Activated CD4-positive, alpha-beta T cell treated with anti-CD3 and anti-CD28 coated beads for 36 hours (primary cell): ENCODE measurements at places on chromosomes 5 and 9. TPM values are rescaled to one million over a fixed set of nuclear protein-coding genes. Genes with fewer than 3 reads are reported as not detected.

DNA sequence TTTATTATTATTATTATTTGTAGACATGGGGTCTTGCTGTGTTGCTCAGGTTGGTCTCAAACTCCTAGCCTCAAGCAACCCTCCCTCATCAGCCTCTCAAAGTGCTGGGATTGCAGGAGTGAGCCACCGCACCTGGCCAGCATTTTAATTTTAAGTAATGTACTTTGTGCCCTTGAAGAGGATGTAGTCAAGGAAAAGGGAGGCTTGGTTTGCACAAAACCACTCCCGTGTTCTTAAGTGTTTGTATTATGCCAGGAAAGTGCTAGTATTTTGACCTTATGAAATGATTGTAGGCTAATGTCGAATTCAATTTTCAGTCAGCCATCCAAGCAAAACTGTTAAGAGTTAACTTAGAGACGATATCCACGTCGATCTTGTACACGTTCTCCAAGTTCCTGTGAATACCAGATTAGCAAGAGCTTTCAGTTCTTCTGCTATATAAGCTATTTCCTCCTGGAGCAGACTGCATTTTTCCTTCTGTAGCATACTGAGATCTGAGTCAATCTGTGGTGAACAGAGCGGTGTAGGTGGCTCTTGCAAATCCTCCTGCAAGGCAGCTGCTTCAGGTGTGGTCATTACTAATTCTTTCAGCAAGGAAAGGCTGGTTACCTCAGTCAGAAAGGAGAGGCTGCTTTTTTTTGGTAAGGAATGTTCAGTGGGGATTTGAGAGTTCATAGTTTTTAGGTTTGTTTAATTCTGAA, 23.7 kb downstream of the CCDC171 start:
- H3K36me3 ChIP-seq = no peaks in the 10 kb centered on the region
- no peak for DNase-seq
- H3K4me1 ChIP-seq = no peaks in the 10 kb centered on the region

DNA sequence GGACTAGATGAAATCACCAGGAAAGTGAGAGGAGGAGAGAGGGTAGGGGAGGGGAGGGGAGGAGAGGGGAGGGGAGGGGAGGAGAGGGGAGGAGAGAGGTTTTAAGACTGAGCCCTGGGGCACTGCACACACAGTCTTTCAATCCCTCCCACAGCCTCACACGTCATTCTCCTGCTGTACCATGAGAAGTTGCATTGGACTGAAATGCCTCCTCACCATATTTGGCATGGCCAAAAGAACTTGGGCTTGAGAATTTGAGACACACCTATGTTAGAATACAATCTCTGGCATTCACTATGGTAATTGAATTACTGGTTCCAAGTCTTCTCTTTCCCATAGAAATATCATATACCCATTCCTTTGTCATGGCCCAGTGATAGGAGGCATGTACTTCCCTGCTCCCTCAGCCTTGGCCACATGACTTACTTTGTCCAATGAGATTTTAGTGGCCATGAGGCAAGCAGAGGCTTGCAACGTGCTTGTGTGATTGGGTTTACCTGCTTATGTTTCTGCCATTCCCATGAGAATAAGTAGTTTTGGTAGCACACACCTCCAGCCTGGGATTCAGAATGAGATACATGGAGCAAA, 133.3 kb upstream of the SMARCA2 start:
- no peak overlapping the region for H3K4me3 ChIP-seq
- H3K36me3 ChIP-seq = no peaks in the 10 kb centered on the region
- no peak overlapping the region for H3K27ac ChIP-seq
- H3K27me3 ChIP-seq = peaks cover 21% of the 10 kb centered on the region
- DNase-seq = no peak
- H3K4me1 ChIP-seq = peaks cover 9% of the 10 kb centered on the region

- H3K36me3 ChIP-seq = no peaks in the 10 kb centered on the region
- H3K27ac ChIP-seq = no peak overlapping the region
- no peak for DNase-seq
- H3K4me1 ChIP-seq = no peaks in the 10 kb centered on the region
- H3K27me3 ChIP-seq = no peaks in the 10 kb centered on the region
These were observed 61.4 kb upstream of the CKMT2 start for GRCh38 chr5:81171769-81172168.

GCNT4 gene
- total RNA-seq = 2.1 TPM

- DNase-seq = no peak
- H3K27ac ChIP-seq = no peak overlapping the region
- H3K36me3 ChIP-seq = no peaks in the 10 kb centered on the region
- no peaks in the 10 kb centered on the region for H3K4me1 ChIP-seq
- no peak overlapping the region for H3K4me3 ChIP-seq
These were observed 20.6 kb downstream of the C9orf43 start for GRCh38 chr9:113431191-113431590.

- H3K27ac ChIP-seq = no peak overlapping the region
- H3K4me3 ChIP-seq = no peak overlapping the region
- peaks cover 30% of the 10 kb centered on the region for H3K36me3 ChIP-seq
- H3K4me1 ChIP-seq = no peaks in the 10 kb centered on the region
- DNase-seq = no peak
- no peaks in the 10 kb centered on the region for H3K27me3 ChIP-seq
These were observed 20.7 kb downstream of the FBXW5 start for GRCh38 chr9:136923881-136924280.

PKD2L2 gene
- not detected for total RNA-seq

- no peak for DNase-seq
- H3K4me1 ChIP-seq = no peaks in the 10 kb centered on the region
- peaks cover 2% of the 10 kb centered on the region for H3K27me3 ChIP-seq
- no peaks in the 10 kb centered on the region for H3K36me3 ChIP-seq
These were observed 444.7 kb downstream of the MED10 start for GRCh38 chr5:5933651-5934050.

UBE2QL1 gene
- total RNA-seq = not detected

CYFIP2 gene
- 526 TPM for total RNA-seq
